ENCODE measurements at places on chromosomes 5 and 9. TPM values are rescaled to one million over a fixed set of nuclear protein-coding genes. Genes with fewer than 3 reads are reported as not detected.
A peak's percentile ranks its signal among the peaks of the same experiment; 100 is the strongest.

Gene DCP2
- total RNA-seq = 30.6 TPM

Gene IFNE
- total RNA-seq = 1.8 TPM

Gene SH3RF2
- 1.1 TPM for total RNA-seq

Gene BAAT
- total RNA-seq = not detected

Gene DNLZ
- 2.0 TPM for total RNA-seq

Gene NXNL2
- total RNA-seq = 3.2 TPM

Gene TAL2
- not detected for total RNA-seq

Gene RLN1
- total RNA-seq = not detected

- DNase-seq = no peak
Measured at GRCh38 chr9:4130166-4130565, 169.7 kb downstream of the GLIS3 start.

DNA sequence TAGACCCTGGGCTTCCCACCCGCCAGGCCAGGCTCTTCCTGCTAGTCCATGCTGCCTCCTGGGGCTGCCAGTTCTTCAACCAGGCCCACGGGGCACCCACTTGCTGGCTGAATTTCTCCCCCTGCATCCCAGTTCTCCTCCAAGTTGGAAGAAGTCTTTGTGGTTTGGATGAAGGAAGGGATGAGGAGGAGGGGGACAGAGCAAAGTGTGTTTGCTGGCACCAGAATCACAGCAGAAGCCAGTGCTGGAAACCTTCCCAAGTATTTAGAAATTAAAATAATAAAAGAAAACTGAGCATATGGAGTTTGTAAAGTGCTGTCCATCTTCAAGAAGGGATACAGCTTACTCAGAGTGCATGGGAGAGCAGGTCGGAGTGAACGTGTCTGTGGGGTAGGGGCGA lies 19.4 kb upstream of the UNC5A start:
- no peak for DNase-seq

DNA sequence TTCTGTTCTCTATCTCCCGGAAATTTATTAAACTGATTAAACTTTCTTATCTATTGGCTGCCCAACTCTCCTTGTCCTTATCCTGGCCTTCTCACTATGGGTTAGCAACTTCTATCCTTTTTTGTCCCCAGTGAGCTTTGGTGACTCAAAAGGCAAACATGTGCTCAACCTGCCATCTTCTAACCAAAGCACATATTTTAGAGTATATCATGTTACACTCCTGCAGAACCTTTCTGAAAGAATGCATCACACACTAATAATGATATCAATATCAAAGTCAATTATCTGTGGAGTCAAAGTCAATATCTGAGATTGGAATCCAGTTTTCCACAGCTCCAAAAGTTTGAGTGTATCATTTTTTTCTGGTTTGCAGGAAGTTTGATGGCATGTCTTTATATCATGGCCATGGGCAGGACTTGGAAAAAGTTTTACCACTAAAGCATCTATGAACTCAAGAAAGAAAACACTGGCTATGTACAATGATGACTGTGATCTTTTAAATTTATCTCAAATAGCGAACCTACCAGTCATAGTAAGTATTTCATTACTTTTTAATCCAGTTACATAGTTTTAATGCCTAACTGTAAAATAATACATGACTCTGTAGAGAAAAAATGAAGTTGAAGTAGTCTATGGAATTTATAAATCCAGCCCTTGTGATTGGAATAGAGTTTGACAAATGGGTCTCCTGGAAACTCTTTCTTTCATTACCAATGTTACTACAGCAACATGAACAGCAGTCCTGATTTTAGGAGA lies 166.8 kb downstream of the DROSHA start:
- DNase-seq = peak; percentile 90

GRCh38 chr9:37146410-37146809 lies 26.0 kb downstream of the ZCCHC7 start:
- DNase-seq = no peak

DNA sequence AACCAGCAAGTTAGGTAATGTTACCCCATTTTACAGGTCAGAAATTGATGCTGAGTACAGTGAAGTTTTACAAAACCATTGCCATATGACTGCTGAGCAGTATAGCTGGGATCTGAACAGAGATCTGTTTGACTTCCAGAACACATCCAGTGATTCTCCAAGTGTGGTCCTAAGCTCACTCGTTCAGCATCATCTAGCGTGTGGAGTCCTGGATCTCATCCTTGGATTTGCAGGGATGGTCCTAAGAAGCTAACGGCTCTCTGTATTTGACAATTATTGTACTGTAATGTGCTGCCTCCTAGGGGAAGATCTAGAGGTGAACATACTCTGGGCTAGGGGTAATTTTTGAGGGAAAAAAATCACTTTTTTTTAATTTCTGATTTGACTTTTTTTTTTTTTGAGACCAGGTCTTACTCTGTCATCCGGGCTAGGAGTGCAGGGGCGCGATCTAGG lies 1.4 kb downstream of the SLC26A2 start:
- peak; percentile 68 for DNase-seq

- peak; percentile 91 for DNase-seq
Measured at GRCh38 chr5:155983954-155984353, 343.0 kb upstream of the SGCD start.

GRCh38 chr9:69218166-69218565 lies 44.1 kb downstream of the TJP2 start:
- DNase-seq = no peak

DNA sequence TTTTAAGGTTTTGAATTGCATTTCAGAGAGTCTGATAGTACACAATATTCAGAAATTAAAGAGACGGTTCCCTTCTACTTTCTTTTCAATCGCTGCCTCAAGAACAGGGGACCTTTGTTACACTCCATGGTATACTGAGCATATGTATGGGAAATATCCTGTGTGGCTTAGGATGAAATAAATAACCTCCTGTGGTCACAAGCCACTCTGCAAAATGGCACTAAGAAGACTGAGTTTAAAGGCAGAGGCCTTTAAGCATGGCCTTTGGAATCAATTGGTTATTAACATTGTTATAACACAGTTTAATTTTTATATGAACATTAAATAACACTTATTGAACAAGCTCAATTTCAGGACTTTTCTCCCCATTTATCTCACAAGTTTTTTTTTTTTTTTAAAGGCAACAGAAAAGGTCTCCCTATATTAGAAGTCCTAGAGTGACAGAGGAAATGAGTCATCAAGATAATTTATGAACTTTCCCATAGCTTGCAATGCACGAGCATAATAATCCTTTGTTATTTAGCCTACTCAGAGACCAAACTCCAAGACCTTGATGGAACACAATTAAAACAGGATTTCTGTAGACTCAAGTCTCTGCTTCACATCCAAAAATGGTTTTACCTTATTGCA lies 341.9 kb downstream of the TMEM167A start:
- DNase-seq = peak; percentile 5

DNA sequence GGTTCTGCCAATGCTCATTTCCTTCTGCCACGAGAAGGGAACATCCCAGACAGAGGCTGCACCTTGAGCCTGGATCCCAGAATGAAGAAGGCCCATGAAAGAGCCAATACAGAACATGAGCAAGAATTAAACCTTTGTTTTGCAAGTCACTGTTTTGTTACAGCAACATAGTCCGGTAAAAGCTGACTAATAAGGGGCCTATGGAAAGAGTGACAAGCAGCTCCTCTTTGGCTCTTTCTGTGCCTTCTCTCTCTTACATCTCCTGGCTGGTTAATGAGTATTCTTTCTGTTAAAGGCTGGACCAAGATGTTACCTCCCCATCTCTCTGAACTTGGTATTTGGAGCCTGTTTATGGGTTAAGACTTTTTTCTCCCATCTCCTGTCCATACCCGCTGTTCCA lies 10.8 kb downstream of the GFRA3 start:
- no peak for DNase-seq

- peak; percentile 46 for DNase-seq
Measured at GRCh38 chr5:52801329-52801728, 13.6 kb downstream of the ITGA1 start.

DNA sequence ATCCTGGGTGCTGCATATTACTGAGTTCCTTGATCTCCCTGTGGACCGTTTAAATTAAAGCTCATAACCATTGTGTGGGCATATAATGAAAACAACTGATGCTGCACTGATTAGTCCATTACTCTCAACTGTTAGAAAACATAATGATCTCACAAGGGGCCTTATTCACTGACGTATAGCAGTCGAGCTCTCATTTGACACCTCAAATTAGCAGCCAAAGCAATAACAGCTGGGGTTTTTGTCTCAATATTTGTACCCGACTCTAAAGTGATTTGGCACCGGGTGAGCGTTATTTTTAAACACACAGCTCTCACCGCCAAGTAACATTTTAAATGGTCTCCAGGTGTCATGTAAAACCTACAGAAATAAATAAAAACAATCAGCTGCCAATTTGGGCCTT lies 252.2 kb upstream of the PANK3 start:
- DNase-seq = no peak

DNA sequence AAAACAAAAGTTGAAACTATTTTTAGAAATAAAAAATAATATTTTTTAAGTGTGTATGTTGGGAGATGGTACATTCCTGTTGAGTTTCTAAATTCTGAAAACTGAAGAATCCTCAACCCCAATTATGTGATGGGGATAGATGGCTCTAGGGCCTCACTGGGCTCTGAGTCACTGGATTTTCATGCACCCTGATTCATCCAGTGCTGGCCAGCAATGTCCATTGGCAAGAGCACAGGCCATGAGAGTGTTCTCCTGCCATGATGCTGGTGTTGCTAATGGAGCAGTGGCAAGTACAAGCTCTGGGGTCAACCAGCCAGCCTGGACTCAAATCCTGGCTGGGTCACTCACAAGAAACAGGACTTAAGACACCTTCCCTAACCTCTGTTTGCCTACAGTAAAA lies 23.3 kb downstream of the SMIM23 start:
- DNase-seq = peak; percentile 71

DNA sequence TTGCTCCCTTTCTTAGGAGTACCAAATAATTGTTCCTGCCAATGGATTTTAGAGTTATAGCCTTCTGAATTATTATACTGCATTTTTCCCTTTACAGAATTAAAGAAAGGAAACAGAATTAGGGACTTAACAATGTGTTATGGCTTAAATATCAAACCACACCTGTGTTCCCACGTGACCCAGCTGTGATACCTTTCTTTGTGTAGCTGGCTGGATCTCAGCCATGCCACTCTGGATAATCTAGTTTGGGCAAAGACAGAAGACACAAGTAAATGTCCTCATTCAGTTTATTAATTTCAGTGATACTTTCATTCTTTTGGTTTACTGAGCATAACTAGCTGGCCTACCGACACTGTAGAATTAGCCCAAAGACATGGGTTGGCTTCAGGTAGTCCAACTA lies 417.2 kb upstream of the ADAMTS16 start:
- DNase-seq = no peak
